Esophagus squamous epithelium (tissue), 5 donors: ENCODE measurements at places on chromosomes 13 and 19.

GRCh38 chr19:47390533-47391488 lies 28.5 kb downstream of the MEIS3 start:
- no peak for DNase-seq

DNA sequence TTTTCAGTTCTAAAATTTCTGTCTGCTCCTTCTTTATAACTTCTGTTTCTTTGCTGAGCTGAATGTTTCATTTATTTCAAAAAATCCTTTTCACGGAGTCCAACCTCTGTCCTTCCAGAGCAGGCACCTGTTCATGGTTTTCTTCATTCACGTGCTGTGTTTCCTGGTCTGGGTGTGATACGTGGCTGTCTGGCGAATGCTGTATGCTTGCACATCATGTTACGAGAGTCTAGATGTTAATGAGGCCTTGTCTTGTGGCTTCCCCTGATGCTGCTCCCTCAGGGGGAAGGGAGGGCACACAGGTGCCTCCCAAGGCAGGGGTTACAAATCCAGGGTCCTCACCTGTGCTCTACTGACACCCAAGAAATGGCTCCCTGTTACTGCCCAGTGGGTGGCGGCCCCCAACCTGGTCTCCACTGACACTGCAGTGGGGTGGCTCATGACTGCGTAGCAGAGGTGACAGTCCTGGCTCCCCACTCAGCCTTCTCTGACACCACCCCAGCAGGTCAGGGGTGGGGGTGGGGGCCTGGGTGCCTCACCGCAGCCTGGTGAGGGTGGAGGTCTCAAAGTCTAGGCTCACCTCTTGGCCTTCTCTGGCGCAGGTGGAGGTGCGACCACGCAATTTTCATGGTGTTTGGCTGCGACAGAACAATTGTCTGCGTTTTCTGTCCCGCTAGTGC lies 20.1 kb upstream of the RAB20 start:
- DNase-seq: no peak

DNA sequence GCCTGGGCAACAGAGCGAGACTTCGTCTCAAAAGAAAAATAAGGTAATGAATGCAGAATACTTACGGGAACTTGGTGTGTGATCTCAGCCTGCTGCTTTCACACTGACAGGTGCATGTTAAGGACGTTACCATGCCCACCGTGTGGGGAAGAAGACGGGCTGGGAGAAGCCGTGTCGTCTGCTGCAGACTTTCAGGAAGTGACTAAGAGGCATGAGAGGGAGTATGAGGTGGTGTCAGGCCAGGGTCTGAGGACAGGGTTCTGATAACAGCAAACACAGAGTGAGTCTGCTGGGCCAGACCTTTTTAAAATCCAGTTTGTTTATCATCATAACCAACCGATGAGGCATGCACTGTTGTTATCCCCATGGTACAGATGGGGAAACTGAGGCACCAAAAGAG lies 13.6 kb upstream of the GALP start:
- no peak for DNase-seq

DNA sequence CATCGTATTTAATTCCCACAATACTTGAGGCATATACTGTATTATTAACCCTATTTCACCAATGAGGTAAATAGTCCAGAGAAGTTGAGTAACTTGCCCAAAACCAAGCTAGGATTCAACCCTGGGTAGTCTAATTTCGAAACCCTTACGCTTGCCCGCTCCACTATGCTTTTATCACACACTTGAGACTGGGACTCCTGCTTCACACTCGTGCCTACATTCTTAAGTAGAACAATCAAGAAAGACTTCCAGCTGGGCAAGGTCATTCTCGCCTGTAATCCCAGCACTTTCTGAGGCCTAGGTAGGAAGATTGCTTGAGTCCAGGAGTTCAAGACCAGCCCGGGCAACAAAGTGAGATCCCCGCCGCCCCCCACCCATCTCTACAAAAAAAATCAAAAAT lies 3.6 kb downstream of the ZNF541 start:
- no peak for DNase-seq

DNA sequence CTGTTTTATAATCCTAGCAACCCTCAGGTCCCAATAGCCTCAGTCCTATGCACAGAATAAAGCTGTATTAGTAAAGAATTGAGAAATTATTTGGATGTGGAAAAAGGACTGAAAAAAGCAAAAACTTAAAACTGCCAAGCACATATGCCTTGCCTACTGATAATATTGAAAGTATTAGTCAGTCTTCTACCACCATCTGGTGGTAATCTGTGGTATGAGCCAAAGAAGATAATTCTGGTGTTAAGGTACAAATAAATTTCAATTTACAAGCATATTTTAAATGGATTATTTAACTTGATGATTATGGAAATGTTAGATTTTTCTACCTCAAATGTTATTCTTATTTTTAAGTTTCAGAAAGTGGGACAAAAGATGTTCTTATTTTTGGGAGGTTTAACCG lies 460.3 kb upstream of the KLHL1 start:
- no peak for DNase-seq

- DNase-seq: no peak
These were observed 536 bp downstream of the UBA2 start for GRCh38 chr19:34428549-34429285.

- DNase-seq: no peak
These were observed 106.6 kb downstream of the LRCH1 start for GRCh38 chr13:46659413-46660065.

DNA sequence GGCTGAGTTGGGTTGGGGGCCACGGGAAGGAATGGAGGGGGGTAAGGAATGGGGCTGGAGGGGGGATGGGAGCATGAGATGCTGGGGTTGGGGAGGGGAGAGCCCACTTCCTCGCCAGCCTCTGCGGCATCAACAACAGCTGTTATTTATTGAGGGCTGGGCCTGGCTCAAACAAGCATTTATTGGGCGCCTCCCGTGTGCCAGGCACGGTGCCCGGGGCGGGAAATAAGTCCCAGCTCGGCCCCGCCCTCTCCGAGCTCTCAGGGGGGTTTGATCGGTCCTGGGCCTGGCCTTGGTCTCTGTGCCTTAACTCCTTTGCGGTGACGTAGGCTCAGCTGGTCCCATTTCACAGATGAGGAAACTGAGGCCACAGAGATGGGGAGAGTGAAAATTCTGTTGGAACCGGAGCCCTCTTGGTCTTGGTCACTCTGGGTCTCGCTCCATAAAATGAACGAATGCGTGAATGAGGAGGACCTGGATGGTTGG lies 919 bp upstream of the ADAMTS10 start:
- DNase-seq: no peak

DNA sequence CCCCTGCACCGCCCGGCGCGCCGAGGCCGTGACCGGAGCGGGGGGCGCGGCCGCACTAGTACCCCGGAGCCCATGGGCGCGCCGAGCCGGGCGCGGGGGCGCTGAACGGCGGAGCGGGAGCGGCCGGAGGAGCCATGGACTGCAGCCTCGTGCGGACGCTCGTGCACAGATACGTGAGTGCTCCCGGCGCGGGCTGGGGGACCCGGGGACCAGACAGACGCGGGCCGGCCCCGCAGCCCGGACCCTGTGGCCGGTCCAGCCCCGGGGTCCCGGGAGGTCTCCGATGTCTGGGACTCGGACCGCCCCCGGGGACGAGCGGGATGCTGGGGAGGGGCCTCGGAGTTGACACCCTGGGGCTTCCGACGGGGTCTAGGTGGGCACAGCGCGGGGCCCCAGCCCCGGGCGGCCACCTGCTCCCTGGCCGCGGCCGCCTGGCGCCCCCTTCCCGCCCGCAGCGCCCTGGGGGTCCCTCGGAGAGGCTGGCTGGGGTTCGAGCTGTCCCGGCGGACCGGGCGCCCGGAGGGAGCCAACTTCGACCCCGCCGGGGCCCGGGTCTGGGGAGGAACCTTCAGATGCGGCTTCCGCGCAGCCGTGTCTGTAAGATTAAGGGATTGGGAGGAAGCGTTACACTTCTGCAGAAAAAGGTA lies 568 bp downstream of the ATP11A start:
- no peak for DNase-seq

DNA sequence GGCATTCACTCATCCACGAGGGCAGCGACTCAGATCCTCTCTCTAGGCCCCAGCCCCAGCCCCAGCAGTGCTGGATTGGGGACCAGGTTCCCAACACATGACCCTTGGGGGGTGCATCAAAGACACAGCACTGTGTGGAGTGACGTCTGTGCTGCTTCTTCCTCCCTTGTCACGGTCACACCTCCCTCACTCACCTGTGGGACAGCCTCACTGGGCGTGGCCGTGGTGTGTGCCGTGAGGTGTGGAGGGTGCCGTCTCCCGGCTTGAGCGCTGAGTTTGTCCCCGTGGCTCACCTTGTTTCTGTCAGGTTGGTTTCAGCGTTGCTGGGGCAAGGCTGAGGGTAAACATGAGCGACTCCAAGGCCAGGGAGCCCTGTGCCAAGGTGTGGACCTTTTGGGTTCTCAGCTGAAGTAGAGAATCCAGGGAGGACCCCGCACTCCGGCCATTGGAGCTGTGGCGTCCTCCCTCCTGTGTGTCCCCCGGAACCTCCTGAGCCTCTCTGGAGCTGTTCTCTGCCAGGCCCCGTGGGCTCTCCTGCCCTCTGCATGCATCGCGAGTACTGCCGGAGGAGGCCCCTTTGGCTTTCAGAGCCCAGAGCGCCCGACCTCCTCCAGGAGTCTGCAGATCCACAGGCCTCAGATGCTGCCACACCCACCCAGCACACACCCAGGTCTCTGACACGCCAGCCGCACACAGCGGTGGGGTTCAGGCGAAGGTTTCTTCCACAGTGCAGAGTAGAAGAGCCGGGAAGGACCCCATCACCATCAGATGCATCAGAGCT lies 33.6 kb downstream of the CSNK1G2 start:
- no peak for DNase-seq

- no peak for DNase-seq
These were observed 115.2 kb upstream of the ARGLU1 start for GRCh38 chr13:106683179-106683578.

DNA sequence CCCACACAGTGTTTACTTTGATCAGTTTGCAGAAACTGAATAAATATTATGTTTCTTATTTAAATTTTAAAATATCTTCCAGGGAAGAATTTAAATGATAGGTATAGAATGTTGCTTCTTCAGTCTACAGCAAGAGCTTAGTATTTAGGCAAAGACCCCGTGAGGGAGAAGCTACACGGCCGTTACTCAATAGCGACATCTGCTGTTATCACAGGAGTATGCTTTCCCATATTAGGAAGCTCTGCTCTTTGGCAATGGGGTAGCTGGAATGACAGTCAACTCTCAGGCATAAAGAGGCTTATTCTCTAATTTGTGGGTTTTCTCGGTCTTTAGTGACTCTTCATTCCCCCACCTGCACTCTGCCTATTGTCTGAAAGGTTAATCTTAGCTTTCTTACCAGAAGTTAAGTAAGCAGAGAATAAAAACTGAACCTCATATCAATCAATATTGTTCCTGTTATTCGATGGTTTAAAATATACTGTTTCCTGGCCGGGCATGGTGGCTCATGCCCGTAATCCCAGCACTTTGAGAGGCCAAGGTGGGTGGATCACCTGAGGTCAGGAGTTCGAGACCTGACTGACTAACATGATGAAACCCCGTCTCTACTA lies 13.2 kb upstream of the LHFPL6 start:
- no peak for DNase-seq

GRCh38 chr13:82330499-82330898 lies 1551.8 kb downstream of the SLITRK1 start:
- DNase-seq: no peak

DNA sequence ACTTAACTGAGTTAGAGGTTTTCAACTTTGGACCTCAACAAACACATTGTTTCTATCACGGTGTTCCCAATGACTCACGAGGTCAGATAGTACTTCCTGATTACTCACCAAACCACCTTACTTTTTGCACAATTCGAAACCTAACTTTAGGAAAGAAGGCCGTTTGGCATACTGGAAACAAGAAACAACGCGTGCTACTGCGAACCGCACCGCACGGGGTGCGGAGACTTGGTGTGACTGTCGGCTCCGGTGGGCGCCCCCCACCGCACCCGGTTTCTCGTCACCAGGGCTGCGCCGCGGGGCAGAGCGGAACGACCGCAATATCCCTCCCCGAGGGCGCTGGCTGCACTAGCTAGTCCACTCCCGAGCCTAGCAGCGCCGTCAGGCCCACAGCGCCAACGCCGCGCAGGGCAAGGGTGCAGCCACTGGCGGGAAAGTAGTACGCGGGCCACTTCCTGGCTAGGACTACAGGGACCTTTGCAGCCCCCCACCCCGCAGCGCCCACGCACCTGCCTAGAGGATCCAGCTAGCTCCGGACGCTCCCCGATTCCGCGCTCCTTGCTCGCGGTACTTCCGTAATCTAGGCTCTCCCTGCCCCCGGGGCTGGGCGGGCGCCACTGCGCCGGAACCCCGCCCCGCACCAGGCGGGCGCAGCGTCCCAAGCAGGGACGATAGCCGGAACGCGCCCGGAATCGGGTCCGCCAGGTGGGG lies at the start of gene PARP4:
Gene PARP4, minus strand, starts transcription at position 582 of the 711 bp plus-strand sequence. CDS start 9,002 bp downstream, outside the sequence.
- peak; percentile 45 for DNase-seq

GRCh38 chr19:35879770-35880317 lies 11.5 kb downstream of the APLP1 start:
- peak; percentile 32 for DNase-seq

DNA sequence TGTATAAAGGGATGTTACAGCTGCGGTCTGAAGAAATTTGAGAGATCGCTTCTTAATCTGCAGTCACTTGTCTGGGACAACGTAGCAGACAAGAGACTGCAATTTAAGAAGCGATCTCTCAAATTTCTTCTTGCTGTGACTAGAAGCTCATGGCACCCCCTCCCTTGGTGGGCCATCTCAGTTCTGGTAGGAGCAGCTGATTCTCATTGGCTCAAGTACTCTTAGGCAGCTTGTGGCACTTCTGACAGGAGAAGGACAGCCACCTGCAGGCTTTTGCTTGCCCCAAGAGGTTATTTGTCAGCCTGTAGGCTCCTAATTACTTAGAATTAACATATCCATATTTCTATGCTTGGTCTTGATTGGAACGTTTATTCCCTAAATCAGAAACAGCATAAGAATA lies 503.0 kb downstream of the DCT start:
- no peak for DNase-seq

DNA sequence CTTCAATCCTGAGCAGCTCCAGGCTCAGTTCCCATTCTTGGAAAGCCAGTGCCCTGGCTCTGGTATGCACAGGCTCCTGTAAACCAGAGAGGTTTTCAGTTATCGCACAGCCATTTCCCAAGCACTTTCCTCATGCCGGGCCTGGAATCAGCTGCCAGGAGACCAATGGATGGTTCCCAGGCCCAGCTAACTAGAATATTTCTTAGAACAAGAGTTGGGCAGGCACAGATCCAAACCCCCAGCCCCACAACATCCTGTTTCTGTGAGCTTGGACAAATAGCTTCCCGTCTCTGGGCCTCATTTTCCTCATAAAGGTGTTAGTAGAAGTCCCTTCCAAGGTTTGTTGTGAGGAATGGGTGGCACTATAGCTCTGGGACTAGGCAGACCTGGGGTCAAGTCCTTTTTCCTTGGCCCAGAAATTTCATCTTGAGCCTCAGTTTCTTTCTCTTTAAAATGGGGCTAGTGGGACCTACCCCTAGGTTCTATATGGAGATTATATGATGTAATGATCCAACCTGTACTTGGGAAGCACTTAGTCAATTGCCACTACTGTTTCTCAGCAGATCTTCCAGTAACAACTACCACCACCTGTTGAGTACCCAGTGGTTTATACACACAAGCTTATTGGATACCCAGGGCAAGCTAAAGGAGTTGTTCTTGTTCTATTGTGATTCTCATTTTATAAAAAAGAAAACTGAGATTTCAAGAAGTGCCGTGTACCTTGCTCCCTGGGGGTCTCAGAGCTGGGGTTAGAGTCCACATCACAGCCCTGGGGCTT lies 5.1 kb upstream of the CCDC97 start:
- DNase-seq: no peak
